ENCODE measurements at places on chromosomes 12 and 14.

GRCh38 chr14:35286707-35287106 is 5.5 kb upstream of the PSMA6 start:
- DNase-seq: no peak

- DNase-seq: no peak
Observed at GRCh38 chr14:56120091-56120691, 2.0 kb downstream of the PELI2 start.

DNA sequence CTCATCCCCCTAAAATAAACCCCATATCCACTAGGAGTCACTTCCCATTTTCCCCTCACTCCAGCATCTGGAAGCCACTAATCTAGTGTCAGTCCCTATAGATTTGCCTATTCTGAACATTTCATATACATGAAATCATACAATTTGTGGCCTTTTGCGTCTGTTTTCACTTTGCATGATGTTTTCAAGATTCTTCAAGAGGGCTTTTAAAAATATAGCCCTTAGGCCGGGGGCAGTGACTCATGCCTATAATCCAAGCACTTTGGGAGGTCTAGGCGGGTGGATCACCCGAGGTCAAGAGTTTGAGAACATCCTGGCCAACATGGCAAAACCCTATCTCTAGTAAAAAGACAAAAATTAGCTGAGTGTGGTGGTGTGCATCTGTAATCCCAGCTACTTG is 104.7 kb downstream of the VEZT start:
- no peak for DNase-seq

DNA sequence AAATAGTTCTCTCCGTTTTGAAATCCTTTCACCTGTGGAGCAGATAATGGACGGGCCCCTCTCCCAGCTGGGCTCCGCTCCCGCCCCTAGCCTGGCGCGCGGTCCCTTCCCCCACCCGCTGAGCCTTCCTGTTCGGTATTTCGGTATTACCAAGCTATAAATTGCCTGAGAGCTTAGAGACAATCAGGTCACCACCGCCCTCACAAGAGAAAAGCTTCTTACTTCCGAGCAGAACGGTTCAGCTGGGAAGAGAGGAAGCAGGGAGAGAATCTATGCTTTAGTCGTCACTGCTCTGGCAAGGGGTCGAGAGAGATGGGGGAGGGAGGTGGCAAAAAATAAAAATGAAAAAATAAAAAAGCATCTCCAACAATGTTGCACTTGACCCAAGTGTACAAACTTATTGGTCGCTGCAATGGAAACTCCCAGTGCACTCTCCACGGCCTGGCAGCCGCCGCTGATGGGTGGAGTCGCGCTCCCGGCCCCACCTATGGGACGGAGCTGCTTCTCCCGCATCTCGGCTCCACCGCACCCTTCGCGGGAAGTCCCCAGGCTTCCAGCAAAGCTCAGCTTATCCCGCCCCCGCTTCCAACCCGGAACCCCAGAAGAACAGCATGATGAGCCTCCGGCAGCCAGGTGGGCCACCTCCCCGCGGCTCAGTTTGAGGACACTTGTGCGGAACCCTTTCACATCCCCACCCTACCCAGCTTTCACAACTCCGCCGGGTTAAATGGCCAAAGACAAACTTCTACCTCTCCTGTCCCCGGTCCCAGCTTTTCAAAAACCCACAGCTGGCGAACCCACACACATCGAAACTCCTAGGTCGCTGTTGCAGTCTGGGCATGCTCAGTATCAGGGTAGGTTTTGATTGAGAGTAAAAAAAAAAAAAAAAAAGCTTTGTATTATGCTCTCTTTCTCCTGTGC is 832 bp upstream of the SYT1 start:
- DNase-seq: no peak

GRCh38 chr12:66279123-66279712 is 23.1 kb upstream of the HELB start:
- no peak for DNase-seq

- no peak for DNase-seq
Observed at GRCh38 chr12:65999564-66000280, 130.8 kb downstream of the LLPH start.

DNA sequence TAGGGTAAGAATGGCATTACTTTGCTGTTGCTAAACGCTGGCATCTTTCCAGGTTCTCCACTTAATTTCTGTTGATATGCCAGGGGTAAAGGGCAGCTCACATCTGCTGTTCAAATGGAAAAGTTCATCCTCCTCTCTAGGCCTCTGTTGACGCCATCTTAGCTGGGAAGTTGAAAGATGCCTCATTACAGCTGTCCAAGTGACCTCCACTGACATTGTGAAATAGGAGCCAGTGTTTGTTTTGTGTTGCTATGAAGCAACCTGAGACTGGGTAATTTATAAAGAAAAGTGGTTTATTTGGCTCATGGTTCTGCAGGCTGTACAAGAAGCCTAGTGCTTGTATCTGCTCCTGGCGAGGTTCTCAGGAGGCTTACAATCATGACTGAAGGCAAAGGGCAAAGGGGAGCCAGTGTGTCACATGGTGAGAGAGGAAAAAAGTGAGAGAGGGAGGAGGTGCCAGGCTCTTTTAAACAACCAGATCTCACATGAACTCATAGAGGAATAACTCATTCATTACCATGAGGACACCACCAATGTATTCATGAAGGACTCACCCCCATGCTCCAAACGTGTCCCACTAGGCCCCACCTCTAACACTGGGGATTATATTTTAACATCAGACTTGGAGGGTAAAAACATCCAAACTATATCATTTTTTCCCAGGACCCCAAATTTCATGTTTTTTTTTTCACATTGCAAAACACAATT is 3.2 kb upstream of the ADAM21 start:
- DNase-seq: no peak

GRCh38 chr12:26275313-26276131 is 80.1 kb downstream of the SSPN start:
- no peak for DNase-seq

DNA sequence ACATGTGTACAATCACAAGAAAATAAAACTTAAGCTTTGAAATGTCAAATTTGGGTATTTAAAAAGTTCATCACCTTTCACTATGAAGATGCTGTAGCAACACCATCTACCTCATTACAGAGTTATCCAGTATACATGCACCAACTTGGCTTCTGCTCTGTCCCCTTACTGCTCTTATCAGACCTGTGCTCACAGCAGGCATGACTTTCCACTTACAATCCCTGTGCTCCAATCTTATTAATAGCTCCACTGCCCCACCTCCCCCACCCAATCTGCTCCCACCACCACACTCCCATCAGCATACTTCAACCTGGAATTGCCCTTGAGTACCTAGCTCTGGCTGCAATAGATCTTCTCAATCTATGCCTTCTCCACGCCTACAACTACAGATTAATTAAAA is 13.3 kb downstream of the GALC start:
- no peak for DNase-seq

GRCh38 chr12:64082866-64083268 is 139.2 kb downstream of the KICS2 start:
- no peak for DNase-seq

DNA sequence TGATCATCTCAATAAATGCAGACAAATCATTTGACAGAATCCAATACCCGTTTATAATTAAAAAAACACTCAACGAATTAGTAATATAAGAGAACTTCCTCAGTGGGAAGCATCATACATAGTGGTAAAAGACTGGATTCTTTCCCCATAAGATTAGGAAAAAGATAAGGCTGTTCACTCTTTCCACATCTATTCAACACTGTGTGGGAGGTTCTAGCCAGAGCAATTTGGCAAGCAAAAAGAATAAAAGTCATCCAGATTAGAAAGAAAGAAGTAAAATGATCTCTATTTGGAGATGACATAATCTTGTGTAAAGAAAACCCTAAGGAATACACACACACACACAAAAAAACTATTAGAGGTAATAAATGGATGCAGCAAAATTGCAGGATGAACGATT is 38.4 kb downstream of the YEATS4 start:
- DNase-seq: no peak

Data from stimulated activated naive CD8-positive, alpha-beta T cell treated with anti-CD3 and anti-CD28 coated beads, Interleukin-15, amount 100 ng/mL, for 72 hours (primary cell).